Brain (organoid and tissue), 16 donors: ENCODE measurements at places on chromosomes 4 and X.

- DNase-seq, result no peak
These were observed 3.6 kb downstream of the USP46 start for GRCh38 chr4:52655506-52655905.

DNA sequence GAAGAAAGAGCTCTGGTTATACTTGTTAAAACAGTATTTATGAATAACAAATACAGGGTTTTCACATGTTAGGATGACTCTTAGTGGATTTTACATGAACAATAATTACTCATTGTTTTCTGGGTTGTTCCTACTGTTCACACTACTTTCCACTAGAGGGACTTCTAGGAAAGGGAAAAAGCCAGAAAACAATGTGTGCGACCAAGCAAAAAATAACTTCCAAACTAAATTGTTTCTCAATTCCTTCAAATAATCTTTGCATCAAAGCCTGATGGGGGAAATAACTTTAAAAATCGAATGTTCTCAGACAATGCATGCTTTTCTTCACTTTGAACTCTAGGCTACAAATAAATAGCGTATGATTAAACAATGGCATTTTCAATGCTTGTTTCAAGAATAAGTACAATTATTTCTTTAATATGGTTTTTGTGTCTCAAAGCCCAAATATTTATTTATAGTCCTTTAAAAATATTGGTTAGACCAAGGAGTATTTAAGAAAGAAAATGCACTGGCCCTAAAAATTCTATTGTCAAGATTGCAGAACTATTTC, 72.1 kb upstream of the ETNPPL start:
- DNase-seq, result peak; percentile 74

DNA sequence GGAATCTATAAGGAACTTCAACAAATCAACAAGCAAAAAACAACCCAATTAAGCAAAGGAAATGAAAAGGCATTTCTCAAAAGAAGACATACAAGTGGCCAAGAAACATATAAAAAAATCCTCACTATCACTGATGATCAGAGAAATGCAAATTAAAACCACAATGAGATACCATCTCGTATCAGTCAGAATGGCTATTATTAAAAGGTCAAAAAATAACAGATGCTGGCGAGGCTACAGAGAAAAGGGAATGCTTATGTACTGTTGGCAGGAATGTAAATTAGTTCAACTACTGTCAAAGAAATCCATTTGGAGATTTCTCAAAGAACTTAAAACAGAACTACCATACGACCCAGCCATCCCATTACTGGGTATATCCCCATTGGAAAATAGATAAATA, 292.4 kb upstream of the FAT1 start:
- no peak for DNase-seq

DNA sequence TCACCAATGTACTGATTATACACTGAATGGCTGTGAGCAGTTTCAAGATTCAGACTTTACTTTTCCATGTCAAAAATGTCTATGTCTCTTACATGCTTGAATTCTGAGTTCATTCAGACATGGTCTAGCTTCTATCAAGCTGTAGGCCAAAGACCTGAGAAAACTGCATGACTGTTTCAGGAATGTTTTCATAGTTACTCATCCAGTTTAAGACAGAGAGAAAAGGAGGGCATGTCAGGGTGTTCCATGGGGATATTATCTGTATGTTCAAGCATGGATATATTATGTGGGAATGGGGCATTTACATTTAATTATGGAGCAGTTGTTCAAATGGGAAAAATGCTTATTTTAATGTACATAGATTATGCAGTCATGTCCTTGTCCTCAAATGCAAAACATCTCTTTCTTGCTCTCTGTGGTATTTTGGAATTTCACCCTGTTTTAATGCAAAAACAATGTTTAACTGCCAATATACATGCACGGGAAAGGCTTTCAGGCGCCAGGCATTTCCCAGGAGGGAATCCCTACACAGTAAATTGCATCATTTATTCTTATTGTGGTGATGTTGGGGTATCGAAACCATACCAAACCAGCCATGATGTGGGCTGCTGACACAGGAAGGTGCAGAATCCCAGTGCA, 429.1 kb upstream of the INTU start:
- no peak for DNase-seq

- no peak for DNase-seq
These were observed 10.2 kb upstream of the CASK start for GRCh38 chrX:41933546-41933945.

- DNase-seq, result peak; percentile 26
These were observed 709 bp downstream of the GPAT3 start for GRCh38 chr4:83536362-83537272.

DNA sequence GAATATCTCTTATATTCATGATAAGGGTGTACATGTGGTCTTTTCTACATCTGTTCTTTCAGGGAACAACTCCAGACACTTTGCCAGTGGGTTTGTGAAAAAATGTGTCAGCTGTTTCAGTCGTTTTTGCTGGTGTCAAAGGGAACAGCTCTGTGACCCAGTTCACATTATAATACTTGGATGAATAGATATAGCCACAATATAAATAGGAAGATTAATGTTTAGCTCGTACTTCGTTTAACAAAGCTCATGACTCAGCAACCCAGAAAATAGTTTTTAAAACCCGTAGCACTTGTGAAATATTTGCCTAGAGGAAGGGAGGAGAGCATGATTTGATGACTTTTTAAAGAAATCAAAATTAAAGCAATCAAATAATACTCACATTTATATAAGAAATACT, 7.9 kb downstream of the LIAS start:
- DNase-seq, result no peak

- DNase-seq, result no peak
These were observed 50.5 kb downstream of the HELT start for GRCh38 chr4:185068837-185069236.

- DNase-seq, result peak; percentile 77
These were observed 264.0 kb downstream of the MID1IP1 start for GRCh38 chrX:39065051-39065871.

GRCh38 chr4:7167706-7168105, 24.6 kb upstream of the SORCS2 start:
- DNase-seq, result no peak

DNA sequence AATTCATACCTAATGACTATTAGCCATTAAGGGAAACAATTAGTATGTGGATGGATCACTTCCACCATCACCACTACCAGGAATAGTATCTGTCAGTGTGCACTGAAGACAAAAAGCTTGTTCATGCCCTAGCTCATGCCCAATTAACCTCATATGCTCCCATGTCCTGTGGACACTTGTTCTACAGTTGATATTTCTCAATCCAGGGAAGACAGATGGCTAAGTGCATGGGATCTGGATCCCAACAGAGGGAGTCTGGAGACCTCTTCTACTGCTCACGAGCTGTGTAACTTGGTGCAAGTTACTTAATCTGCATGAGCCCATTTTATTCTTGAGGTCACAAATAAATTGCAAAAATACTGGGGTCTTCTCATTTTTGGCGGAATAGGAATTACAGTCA, 23.7 kb downstream of the AMOT start:
- no peak for DNase-seq

GRCh38 chr4:145679991-145680455, at the start of gene C4orf51:
Gene C4orf51, plus strand, starts transcription at chr4:145680146. Its CDS starts 58 bp downstream, at chr4:145680204.
- DNase-seq, result no peak

GRCh38 chrX:6019076-6019475, 209.6 kb downstream of the NLGN4X start:
- no peak for DNase-seq

GRCh38 chr4:177107288-177107921, 202.3 kb upstream of the NEIL3 start:
- peak; percentile 25 for DNase-seq

- no peak for DNase-seq
These were observed 133.5 kb downstream of the TBL1X start for GRCh38 chrX:9598344-9598743.

- peak; percentile 77 for DNase-seq
These were observed 755 bp downstream of the KLHL8 start for GRCh38 chr4:87219632-87220093.
